T-helper 17 cell (primary cell): ENCODE measurements at places on chromosomes 4 and X. TPM values are rescaled to one million over a fixed set of nuclear protein-coding genes. Genes with fewer than 3 reads are reported as not detected.

Gene CCDC158
- not detected for total RNA-seq

Gene GPC4
- not detected for total RNA-seq

Gene TENM3
- not detected for total RNA-seq

Gene TRIM75
- not detected for total RNA-seq

Gene PRKX
- total RNA-seq, result 69.5 TPM

Gene TRMT44
- 32.7 TPM for total RNA-seq

GRCh38 chr4:142016031-142016430 lies 379.6 kb downstream of the IL15 start:
- no peak for DNase-seq

- DNase-seq, result no peak
Measured at GRCh38 chrX:20313899-20314298, 47.2 kb upstream of the RPS6KA3 start.

GRCh38 chr4:168711197-168712140 lies 214.6 kb downstream of the PALLD start:
- DNase-seq, result no peak

DNA sequence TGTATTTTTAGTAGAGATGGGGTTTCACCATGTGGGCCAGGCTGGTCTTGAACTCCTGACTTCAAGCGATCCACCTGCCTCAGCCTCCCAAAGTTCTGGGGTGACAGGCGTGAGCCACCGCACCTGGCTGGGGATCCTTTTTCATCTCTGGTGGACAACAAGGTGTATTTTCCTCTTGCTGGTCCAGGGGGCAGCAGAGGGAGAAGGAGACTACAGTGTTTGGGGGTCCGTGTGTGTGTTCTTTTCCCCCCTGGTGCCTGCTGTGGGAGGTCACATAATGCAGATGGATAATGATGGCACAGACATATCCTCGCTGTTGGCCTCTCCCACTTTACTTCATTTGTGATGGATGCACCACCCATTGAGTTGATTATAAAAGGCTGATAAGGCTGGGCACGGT lies 39.0 kb upstream of the CD99 start:
- no peak for DNase-seq

- no peak for DNase-seq
Measured at GRCh38 chr4:46503739-46504138, 113.8 kb upstream of the GABRA2 start.

GRCh38 chr4:86961605-86962295 lies 26.9 kb downstream of the AFF1 start:
- no peak for DNase-seq

DNA sequence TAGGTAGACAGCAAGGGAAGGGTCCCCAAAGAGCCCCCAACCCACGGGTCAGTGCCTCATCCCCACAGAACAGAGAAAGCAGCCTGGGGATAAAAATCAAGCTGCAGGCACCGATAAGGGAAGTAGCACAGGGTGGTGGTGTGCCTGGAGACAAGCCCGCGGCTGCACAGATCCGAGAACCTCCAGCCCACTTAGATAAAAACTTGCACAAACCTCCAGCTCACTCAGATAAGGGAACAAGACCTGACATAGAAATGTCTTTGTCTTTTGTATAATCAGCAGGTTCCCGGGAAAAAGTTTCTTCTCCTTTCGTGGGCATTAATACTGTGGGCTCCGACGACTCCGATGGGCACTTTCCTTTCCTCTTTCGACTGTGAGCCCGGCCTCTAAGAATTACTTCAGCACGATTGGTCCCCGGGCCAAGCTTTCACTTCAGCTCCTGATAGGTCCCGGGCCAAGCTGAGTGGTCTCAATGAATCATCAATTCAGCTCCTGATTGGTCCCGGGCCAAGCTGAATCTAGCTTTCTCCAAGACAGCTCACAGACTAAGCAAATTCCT lies 32.4 kb downstream of the PRDX4 start:
- no peak for DNase-seq

DNA sequence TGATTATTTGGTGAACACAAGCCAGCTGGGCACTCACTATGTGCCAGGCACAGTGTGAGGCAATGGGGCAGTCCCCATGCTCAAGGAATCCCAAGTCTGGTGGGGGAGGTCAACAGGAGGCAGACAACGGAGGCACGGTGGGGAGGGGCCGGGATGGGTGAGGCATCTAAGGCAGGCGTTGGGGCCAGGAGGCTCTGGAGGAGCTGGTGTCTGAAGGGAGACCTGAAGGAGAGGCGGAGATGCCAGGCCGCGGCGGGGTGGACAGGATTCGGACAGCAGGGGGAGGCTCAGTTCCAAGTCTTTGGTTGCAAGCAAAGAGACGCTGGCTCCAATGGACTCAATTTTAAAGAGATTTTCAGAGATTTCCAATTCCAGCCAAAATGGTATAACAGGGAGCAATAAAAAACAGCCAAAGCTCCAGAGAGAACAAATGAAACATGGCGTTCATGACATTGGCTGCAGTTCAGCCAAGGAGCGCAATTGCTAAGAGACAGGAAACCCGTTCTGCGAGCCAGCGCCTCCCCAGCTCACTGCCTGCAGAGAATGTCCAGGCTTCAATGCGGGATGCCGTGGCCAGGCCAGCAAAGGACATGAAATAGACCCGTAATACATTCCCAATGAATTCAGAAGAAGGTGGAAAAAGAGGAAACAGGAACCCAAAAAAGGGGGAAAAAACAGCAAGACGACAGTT lies 105.2 kb upstream of the LRPAP1 start:
- DNase-seq, result no peak

DNA sequence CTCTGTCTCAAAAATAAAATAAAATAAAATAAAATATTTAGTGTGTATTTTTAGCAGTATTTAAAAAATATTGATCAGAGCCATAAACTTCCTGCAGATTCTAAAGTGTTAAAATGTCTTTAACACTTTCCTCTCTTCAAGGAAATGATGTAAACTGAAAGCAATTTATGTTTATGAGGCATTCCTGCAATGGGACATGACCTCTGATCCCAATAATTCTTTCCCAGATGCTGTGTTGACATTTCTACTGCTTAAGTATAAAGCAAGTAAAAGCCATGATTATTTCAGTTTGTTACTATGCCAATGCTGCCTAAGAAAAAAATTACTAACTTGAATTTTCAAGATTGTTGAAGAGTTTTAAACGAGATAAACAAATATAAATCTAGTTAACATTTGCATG lies 29.0 kb downstream of the COQ2 start:
- no peak for DNase-seq

DNA sequence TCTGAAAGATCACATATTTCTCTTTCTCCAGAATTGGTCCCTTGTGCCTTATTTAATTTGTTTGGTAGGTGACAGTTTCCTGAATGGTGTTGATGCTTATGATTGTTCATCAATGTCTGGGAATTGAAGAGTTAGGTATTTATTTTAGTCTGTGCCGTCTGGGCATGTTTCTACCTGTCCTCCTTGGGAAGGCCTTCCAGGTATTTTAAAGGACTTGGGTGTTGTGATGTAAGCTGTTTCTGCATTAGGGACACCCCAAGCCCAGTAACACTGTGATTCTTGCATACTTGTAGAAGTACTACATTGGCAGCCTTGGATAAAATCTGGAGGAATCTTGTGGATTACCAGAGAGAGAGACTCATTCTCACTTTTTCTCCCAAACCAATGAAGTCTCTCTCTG lies 120.8 kb upstream of the CXXC4 start:
- DNase-seq, result no peak

DNA sequence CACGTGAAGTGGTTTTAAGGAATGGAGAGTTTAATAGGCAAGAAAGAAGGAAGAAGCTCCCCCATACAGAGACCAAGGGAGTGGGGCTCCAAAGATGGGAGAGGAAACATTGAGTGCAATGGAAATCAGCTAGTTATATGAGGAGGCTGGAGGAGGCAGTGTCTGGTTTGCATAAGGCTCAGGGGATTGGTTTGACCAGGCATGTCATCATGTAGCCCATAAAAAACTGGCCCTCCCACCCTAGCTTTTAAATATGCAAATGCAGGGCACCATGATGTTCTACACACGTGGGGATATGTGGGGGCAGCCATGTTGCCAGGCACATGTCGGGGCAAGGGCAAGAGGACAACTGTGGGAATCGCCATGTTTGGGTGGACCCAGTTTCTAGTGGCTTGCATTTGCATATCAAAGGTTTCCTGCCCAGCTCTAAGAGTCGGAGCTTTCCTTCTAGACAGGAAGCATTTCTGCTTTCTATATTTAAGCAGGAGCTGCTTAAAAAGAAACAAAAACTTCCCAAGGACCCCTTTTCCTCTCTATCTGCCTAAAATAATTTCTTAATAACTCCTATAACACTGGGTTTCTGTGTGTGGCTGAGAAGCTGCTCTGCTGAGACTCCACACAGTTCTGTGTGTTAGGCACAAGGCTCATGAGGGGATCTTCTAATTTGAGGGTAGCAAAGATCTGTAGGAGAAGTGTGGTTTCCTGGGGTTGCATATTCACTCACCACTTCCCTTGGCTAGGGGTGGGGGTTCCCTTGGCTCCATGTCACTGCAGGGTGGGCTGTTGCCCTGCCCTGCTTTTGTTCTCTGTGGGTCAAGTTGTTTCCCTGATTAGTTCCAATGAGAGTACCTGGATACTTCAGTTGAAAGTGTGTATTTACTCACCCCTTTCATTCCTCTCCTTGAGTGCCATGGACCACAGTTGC lies 113.5 kb downstream of the VSIG4 start:
- DNase-seq, result no peak

GRCh38 chr4:40672528-40673522 lies 43.2 kb upstream of the RBM47 start:
- no peak for DNase-seq

GRCh38 chr4:21946858-21947257 lies 1.7 kb downstream of the KCNIP4 start:
- DNase-seq, result no peak

GRCh38 chrX:16612257-16612897 lies 37.6 kb upstream of the S100G start:
- no peak for DNase-seq

DNA sequence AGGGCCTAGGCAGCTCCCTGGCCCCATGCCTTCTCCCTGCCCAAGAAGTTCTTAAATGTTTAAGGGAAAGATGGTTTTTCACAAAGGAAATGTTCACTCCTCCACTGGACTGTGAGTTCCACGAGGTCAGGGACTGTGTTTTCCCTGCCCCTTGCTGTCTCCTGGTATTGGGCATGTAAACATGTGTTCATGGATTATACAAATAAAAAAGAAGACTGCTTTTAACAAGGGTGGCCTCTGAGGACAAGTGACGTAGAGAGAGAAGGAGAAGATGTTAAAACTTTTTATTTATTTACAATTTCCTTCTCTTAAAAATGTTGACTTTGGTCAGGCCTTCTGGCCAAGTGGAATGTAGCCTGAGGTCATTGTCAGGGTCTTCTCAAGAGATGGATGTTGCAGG lies 66.0 kb downstream of the FHDC1 start:
- no peak for DNase-seq

DNA sequence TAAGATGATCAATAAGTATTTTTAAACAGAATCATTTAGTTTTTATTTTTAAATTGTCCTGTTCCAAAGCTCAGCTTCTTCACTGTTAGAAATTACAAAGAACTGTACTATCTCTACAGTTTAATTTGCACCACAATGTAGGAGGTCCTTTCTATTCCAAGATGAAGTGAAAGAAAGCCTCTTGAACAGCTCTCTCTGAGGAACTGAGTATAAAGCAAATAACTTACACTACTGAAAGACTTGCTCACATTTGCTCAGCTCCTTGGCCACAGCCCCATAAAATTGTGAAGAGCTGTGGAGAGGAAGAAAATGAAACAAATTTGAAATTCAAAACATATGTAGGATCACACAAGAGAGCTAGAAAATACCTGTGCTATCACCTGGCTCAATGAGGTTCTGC lies 68.6 kb downstream of the ENPEP start:
- no peak for DNase-seq

- DNase-seq, result no peak
Measured at GRCh38 chr4:108772402-108772801, 9.5 kb upstream of the ETNPPL start.

- DNase-seq, result no peak
Measured at GRCh38 chr4:185534866-185535611, at the start of gene PDLIM3. TSS of gene PDLIM3 (minus strand) at chr4:185535507. CDS start at chr4:185535434, 73 bp downstream.

- no peak for DNase-seq
Measured at GRCh38 chr4:125420526-125420925, 105.8 kb downstream of the FAT4 start.

DNA sequence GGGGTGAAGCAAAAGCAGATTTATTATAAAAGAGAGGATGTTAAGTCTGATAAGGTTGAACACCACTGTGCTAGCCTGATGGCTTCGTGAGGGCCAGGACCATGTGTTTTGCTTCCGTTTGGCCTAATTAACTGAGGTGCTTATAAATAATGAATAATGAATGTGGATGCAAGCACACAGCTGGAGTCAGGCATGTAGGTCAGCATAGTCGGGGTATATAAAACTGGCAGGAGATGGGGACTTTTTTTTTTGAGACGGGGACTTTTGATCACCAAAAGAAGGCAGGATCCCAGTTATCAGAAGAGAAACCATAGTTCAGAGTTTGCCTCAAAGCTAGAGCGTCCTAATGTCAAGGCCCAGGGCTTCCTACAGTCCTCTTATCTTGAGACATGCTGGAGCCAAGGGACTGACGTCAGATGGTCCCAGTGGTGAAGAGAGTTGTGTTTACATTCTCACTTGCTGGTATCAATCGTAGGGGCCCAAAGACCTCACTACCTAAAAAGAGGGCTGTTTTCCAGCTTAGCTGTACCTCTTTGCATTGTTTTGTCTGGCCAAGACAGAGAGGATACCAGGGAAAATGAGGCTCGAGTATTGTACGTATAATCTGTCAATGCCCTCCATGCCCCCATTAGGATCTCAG lies 50.4 kb downstream of the RTL9 start:
- no peak for DNase-seq

- DNase-seq, result no peak
Measured at GRCh38 chr4:182812916-182813315, 104.3 kb downstream of the DCTD start.

GRCh38 chr4:111991797-111992196 lies 153.5 kb upstream of the FAM241A start:
- DNase-seq, result no peak

DNA sequence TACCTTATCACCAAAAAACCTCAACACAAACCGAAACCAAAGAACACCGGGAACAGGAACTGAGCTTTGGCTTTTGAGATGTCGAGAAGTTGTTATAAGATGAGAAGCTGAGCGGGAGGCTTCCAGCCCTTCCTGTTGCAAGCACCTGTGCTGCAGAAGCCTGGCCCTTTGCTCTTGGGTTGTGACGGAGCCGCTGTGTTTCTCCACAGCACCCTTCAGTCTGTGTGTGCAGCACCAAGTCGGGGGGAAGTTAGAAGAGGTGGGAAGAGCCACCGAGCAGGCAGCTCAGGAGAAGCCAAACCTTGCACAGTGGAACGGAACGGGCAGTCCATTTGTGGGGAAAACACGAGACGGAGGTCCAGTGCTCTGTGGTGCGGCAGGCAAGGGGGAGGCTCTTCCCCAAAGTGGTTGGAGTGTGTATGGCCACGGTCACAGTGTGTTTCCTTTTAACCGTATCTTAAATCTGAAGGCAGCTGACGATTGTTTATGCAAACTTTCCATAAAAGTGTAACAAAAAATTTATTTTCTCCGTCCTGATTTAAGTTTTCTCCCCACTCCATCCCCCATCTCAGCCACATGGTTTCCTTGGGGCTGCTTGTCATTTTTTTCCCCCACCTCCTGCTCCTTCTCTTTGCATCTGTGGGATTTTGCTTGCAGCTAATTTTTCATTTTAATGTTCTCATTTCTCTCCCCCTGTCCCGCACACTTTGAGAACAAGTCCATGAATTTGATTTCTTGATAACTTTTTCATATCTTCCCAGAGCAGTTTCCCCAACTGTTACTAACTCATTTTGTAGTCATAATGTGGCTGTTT lies 123.7 kb downstream of the STOX2 start:
- no peak for DNase-seq
